Kidney (tissue), 22 donors: ENCODE measurements at places on chromosomes 3 and 15. TPM values are rescaled to one million over a fixed set of nuclear protein-coding genes. Genes with fewer than 3 reads are reported as not detected.

DNA sequence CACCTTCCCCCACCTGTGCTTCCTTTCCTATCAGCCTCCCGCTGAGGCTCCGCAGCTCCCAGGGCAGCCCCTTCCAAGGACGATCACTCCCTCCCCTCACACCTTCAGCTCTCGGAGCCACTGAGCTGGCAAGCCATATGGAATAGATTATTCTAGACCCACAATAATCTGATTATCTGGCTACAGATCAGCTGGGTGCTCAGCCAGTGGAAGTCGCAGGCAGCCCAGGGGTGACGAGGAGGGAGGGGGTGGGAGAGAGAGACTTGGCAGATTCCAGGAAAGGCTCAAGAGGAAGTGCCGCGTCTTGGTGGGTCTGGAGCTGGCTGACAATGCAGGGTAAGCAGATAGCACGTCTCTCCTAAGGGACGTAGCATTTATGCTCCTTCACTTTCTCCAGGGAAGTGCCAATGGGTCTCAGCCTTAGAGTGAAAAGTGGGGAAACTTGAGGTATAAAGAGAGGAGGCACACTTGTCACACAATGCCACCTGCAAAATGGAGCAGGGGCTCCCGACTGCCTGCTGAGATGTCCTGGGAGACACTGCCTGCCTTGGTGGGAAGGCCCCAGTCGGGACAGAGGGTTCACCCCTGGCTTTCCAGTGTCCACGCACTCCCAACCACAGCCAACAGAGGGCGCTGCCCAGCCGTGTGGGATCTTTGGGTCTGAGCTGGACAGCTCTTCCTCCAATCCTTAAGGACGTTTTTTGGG is 9.4 kb upstream of the MESP1 start:
- H3K4me1 ChIP-seq: no peaks in the 10 kb centered on the region
- H3K4me3 ChIP-seq: no peak overlapping the region
- no peaks in the 10 kb centered on the region for H3K27me3 ChIP-seq
- no peak overlapping the region for H3K27ac ChIP-seq

DNA sequence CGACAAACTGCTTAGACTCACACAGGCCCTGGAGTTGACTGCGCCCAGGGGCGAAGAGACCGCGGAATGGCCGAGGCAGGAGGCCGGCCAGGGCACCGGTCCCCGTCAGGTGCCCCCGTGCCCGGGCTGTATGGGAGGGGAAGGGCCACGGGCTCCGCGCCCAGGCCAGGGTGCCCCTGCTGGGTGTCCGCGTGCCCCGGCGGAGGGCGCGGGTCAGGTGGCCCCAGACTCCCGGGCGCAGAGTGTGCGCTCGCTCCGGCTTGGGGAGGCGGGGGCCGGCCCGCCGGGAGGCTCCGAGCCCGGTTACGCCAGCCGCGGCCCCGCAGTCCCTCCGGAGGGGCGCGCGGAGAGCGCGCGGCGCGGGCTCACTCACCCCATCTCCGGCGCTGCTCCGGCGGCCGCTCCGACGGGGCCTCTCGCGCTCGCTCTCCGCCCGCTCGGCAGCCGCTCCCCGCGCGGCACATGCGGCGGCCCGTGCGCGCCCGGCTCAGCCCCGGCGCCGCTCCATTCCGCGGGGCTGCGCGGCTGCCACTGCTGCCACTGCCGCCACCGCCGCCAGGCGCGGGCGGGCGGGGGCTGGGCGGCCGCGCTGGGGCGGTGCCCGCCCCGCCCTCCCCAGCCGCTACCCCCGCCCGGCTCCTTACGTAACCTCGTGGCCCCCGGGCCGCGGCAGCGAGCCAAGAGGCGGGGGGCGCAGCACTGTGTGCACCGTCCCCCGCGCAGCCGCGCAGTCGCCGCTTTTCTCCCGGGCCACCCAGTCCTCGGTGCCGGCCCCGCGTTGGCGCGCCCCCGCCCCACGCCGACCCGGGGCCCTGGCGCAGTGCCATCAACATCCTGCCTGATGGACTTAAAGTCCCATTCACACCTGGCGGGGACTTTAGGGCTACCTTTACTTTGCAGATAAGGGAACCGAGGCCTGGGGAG is at the start of gene HOMER2:
TSS of gene HOMER2 (minus strand) at position 563 of the 924 bp plus-strand sequence. CDS start at position 378, 185 bp downstream.
- DNase-seq: peak; percentile 53
- peak within 1 kb of the TSS; percentile 65 for H3K4me3 ChIP-seq
- peaks cover 6% of the 10 kb centered on the region for H3K4me1 ChIP-seq
- no peaks in the 10 kb centered on the region for H3K36me3 ChIP-seq
- H3K27me3 ChIP-seq: no peaks in the 10 kb centered on the region
- H3K27ac ChIP-seq: no peak within 1 kb of the TSS

DNA sequence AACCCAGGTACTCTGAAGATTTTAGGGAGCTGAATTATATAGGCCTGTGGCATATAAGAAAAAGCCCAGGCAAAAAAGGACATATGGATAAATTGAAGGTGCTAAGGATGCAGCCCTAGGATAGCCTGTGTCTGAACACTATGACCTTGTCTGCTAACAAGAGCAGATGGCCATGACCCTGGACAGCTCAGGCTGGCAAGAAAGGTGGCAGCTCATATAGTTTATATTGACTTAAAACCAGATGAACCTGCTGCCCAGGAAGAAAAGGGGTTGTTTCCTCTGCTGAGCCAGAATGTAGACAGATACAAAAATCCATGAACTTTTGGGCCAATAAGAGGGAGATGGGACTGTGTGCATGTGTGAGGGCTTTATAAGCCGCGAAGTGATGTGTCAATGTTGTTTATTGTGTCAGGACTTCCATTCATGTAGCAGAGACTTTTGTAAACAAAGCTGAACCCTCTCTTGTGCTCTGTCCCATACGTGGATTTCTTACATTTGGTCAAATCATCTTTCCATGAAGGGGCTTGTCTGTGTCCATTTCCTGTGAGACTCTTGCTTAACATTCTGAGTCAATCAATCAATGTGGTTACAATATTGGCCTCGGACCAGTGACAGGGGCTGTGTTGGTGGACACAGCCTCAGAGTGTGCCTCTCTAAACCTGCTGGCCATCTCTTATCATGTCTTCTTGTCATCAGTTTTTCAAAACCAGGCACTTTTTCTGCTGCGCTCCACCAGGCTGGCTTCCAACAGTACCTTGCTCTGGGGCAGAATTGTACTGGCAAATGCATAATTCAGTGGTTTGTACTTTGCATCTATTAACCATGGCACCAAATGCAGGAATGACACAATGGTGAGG is 321.2 kb downstream of the WDR72 start:
- no peaks in the 10 kb centered on the region for H3K27me3 ChIP-seq
- no peaks in the 10 kb centered on the region for H3K4me1 ChIP-seq
- H3K36me3 ChIP-seq: no peaks in the 10 kb centered on the region
- no peak for DNase-seq
- H3K27ac ChIP-seq: no peak overlapping the region

- no peaks in the 10 kb centered on the region for H3K27me3 ChIP-seq
- no peak overlapping the region for H3K27ac ChIP-seq
- no peak overlapping the region for H3K4me3 ChIP-seq
Measured at GRCh38 chr15:24943361-24943760, 11.4 kb upstream of the SNRPN start.

DNA sequence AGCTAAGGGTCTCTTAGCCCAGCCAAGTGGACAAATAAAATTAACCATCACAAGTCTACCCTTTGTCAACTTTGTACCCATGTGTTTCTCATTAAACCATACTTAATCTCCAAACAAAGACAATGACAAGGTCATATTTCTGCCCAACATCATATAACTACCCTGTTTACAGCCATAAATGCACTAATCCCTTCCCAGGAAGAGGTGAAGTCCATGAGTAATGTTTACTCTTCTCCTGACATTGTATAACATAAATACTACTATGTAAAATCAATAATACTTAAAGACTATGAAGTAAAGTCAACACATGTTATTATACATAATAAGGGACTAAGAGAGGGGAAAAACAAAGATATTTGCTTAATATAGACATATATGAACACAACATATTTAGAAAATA is 38.5 kb upstream of the FAN1 start:
- H3K27me3 ChIP-seq: no peaks in the 10 kb centered on the region
- DNase-seq: no peak
- no peaks in the 10 kb centered on the region for H3K4me1 ChIP-seq
- no peak overlapping the region for H3K4me3 ChIP-seq
- no peak overlapping the region for H3K27ac ChIP-seq

DNA sequence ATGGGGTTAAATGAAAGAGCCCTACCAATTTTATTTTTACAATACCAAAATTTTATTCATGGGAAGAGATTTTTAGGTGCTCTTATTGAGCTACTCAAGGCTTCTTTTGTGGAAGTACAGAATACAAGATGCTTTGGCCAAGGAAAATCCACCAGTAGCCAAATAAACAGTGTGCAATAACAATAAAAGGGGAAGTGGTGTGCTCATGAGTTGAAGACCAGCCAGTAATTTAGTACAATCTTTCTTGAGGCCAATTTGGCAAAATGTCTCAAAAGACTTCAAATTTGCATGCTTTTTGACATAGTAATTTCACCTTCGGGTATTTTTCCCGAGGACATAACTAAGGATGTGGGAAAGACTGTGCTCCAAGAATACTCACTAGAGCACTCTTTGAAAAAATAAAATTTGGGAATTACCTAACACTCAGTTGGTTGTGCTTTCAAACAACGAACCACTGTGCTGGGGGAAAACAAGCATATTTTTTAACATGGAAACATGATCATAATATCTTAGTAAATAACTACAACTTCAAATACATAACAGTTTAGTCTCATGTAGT is 294.0 kb downstream of the DIPK2A start:
- no peak overlapping the region for H3K4me3 ChIP-seq
- no peak for DNase-seq
- H3K27me3 ChIP-seq: no peaks in the 10 kb centered on the region
- no peaks in the 10 kb centered on the region for H3K4me1 ChIP-seq

- no peaks in the 10 kb centered on the region for H3K27me3 ChIP-seq
- H3K4me3 ChIP-seq: no peak overlapping the region
- H3K36me3 ChIP-seq: no peaks in the 10 kb centered on the region
- no peaks in the 10 kb centered on the region for H3K4me1 ChIP-seq
- DNase-seq: no peak
Measured at GRCh38 chr3:51722362-51722761, 15.5 kb downstream of the GRM2 start.

DNA sequence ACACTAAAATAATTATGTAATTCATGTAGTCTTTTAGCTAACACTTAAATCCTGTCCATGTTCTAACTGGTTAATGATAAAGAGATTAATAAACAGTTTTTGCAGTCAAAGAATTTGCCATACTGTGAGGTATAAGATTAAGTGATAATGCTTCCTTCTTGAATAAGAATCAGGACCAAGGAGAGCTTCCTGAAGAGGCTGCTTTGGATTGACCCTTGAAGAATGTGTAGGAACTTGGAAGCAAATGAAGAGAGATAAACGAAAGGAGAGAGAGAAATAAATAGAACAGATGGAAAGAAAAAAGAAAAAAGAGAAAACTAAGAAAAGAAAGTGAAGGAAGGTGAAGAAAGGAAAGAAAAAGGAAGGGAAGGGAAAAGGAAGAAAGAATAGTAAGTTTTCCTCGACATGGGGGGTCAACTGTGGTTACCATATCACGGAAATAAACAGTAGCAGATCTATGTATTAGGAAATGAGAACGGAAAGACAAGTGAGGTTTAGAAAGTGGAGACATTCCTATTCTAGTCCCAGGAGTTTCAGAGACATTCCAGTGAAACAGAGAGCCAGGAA is 539.8 kb downstream of the FGF12 start:
- H3K27ac ChIP-seq: no peak overlapping the region
- H3K4me3 ChIP-seq: no peak overlapping the region
- DNase-seq: no peak
- H3K4me1 ChIP-seq: no peaks in the 10 kb centered on the region

- no peaks in the 10 kb centered on the region for H3K36me3 ChIP-seq
- DNase-seq: no peak
- H3K27ac ChIP-seq: no peak overlapping the region
- no peaks in the 10 kb centered on the region for H3K4me1 ChIP-seq
- no peak overlapping the region for H3K4me3 ChIP-seq
Measured at GRCh38 chr3:170189398-170190256, 8.1 kb upstream of the PHC3 start.

DNA sequence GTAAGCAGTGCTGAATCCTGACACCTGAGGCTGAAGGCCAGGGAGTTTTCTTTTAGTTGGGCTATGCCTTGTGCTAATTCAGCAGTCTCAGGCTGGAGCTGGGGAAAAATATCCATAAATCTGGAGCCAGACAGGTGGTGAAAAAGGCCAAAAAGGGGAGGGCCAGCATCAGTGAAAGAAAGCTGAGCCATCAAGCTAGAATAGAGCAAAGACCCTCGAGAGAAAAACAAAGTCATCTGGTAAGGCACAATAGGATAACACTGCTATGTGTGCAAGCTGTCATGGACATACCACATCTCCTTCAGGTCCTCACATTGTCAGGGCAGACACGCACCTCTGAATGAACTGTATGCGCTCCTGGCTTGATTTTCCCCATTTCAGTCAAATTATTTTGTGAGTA is 687.9 kb downstream of the SQOR start:
- no peaks in the 10 kb centered on the region for H3K4me1 ChIP-seq
- no peaks in the 10 kb centered on the region for H3K36me3 ChIP-seq
- H3K27me3 ChIP-seq: no peaks in the 10 kb centered on the region
- H3K4me3 ChIP-seq: no peak overlapping the region
- DNase-seq: no peak

GRCh38 chr15:38782156-38782555 is 217.5 kb upstream of the RASGRP1 start:
- H3K4me3 ChIP-seq: no peak overlapping the region
- no peaks in the 10 kb centered on the region for H3K4me1 ChIP-seq
- H3K36me3 ChIP-seq: no peaks in the 10 kb centered on the region
- H3K27me3 ChIP-seq: no peaks in the 10 kb centered on the region
- no peak overlapping the region for H3K27ac ChIP-seq
- DNase-seq: no peak

DNA sequence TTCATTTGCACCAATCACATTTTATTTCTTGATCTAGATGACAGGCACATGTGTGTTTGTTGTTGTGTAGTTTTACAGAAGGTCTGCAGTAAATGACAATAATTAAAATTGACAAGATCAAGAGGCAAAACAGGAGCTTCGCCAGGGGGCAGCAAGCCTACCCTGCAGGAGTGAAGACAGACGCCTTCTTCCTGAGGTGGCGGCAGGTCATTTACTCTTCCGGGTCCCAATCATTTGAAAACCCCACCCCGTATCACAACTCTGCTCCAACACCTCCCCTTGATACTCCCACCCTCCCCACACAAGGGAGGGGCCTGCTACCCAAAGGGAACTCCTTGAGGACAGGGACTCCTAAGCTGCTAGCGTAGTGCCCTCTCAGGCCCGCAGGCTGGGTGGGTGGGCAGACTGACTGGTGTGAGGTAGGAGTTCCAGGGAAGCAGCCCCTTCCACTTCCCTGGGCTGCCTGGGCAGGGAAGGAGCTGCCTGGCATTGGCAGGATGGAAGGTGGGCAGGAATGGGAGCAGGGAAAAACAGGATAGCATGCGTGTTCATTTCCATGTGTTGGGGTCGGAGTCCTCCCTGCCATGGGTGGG is 13.1 kb downstream of the CHDH start:
- H3K27ac ChIP-seq: no peak overlapping the region
- H3K4me3 ChIP-seq: no peak overlapping the region
- H3K36me3 ChIP-seq: no peaks in the 10 kb centered on the region
- DNase-seq: peak; percentile 19
- H3K27me3 ChIP-seq: no peaks in the 10 kb centered on the region
- no peaks in the 10 kb centered on the region for H3K4me1 ChIP-seq

- H3K27ac ChIP-seq: no peak overlapping the region
- no peaks in the 10 kb centered on the region for H3K36me3 ChIP-seq
- no peak overlapping the region for H3K4me3 ChIP-seq
- peaks cover 15% of the 10 kb centered on the region for H3K4me1 ChIP-seq
Measured at GRCh38 chr15:79067072-79067833, 23.3 kb downstream of the RASGRF1 start.

- no peak for DNase-seq
- no peak overlapping the region for H3K4me3 ChIP-seq
- no peaks in the 10 kb centered on the region for H3K36me3 ChIP-seq
Measured at GRCh38 chr3:127655641-127656040, 17.1 kb upstream of the ABTB1 start.

The SLMAP gene
- total RNA-seq: 86.1 TPM

The FAM174B gene
- 13.8 TPM for total RNA-seq

The ZNF80 gene
- total RNA-seq: 0.28 TPM

The SERINC4 gene
- 0.13 TPM for total RNA-seq

The ZNF660 gene
- 5.3 TPM for total RNA-seq

The EFCC1 gene
- total RNA-seq: 3.7 TPM

The UBE2E2 gene
- 40.9 TPM for total RNA-seq
